AG04449 (cell line): ENCODE measurements at places on chromosomes 2 and 18.

DNA sequence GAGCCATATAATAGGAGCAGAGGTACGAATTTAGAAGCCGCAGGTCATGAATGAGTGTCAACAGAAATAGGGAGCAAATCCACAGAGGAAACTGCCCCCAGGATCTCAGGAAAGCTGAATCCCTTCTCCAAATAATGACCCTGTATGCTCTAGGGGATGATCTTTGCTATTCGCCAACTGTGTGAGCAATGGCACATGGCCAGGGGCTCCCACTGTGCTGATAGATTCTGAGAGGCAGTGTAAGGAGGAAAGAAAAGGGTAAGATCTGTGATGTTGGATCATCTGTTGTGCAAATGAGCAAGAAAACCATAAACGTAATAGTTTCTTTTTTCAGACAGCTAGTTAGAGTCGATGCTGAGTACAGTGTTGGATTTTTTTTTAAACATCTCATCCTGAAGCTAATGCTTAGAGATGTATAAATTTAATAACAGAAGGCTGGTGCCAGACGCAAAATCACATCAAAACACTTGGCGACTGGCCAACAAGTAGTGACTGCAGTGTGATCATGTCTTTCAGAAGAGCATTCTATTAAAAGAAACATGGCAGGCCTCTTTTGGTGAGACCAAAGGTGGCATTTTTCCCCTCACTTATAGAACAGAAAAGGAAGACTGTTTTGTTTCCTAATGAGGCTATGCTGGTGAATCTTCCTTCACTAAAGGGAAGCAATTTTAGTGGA is 77.4 kb downstream of the ABCA12 start:
- no peak for DNase-seq

DNA sequence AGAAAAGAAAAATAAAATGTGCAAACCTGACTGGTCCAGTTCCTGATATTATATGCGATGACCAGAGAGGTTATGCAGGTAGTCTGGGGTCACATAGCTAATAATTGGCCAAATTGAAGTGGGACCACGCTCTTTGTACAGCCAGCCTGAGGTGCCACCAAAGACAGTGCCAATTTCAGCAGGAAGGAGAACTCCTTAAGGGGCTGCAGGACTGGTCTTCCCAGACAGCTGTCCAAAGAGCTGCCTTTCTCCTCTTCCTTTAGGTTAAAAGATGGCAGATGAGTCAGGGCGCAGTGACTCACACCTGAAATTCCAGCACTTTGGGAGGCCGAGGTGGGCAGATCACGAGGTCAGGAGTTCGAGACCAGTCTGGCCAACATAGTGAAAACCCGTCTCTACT is 95.5 kb downstream of the ACKR3 start:
- no peak for DNase-seq

GRCh38 chr2:98703738-98704137 is 27.2 kb downstream of the MGAT4A start:
- DNase-seq = no peak

DNA sequence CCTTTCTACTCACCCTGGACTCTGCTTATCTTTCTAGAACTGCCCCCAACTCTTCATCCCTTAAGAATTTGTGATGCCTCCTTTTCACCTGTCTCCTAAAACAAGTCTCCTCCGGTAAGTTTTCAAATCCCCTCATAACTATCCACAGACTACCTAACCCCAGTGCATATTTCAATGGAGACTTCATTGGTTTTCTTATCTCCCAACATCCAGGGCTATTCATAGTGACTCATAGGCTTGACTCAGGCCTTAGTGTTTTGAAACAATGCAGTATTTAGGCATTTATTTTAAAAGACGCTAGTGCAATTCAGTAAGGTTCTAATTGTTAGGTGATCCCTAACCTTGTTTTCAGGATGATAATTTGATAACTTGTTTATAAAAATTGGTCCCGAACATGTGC is 399.2 kb downstream of the CPS1 start:
- no peak for DNase-seq

- no peak for DNase-seq
Observed at GRCh38 chr2:170524828-170525565, 190.1 kb upstream of the SP5 start.

- DNase-seq = no peak
Observed at GRCh38 chr2:9780368-9781130, 62.7 kb upstream of the TAF1B start.

DNA sequence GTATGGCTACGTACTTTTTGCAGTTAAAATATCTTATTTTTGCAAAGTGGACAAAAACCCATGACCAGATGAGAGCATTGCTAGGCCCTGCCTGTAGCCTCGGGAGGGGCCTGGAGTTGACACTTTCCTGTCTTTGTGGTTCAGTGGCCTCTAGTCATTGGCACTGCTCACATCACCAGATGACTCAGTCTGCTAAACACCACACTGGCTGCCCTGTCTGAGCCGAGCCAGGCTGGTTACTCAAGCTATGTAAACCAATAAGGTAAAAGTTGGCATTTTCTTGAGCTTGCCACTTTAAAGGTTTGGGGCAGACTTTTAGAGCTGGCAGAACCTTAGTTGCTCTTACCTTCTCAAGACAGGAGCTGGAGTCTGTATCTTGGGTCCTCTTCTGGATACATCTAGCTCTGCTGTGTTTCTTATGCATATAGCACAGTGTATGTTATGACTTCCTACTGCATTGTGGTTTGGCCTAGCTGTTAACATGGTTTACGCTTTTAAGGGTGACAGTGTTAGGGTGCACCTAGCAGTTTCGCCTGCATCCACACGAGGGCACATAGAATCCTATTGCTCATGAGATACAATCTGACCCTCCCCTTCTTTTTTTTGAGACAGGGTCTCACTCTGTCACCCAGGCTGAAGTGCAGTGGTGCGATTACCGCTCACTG is 76.4 kb downstream of the AP1S3 start:
- peak; percentile 61 for DNase-seq

- DNase-seq = no peak
Observed at GRCh38 chr18:36643061-36643460, 185.7 kb downstream of the TPGS2 start.

DNA sequence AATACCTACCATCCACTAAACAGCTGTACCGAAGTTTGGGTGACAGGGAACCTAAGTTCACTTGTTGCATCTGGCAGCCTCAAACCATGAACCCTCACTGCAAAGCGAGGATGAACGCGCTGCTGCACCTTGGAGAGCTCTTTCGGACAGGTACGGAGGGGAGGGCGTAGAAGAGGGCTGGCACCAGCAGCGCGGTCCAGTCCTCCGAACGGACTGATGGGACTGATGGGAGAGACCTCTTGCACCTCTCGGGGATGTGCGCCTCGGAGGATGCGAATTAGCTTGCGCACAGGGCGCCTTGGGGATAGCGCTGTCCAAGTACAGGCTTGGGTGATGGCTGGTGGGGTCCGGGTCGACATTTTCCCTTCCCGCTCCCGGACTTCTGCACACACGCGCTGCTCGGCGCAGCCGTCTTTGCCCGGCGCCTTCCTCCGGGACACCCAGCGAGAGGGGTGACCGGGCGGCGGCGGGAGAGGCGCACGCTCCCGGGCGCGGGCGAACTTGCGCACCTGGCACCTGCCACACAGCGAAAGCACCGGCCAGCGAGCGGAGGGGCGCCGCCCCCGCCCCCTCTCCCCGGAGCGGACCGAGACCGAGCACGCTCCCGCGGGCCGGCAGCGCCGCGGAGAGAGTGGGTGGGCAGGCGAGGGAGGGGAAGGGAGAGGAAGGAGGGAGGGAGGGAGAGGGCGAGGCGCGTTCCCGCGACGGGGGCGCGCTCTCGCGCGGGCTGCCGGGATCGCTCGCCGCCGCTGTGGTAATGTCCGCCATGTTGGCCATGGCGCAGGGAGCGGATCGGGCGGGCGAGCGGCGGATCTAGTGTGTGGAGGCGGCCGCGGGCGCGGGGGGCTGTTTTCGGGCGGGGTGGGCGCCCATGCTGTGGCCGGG is at the start of gene EPC2:
TSS of gene EPC2 (plus strand) at position 754 of the 885 bp plus-strand sequence. CDS start 267 bp downstream, outside the sequence.
- DNase-seq = no peak

GRCh38 chr2:187541086-187542085 is 12.8 kb downstream of the TFPI start:
- peak; percentile 89 for DNase-seq

DNA sequence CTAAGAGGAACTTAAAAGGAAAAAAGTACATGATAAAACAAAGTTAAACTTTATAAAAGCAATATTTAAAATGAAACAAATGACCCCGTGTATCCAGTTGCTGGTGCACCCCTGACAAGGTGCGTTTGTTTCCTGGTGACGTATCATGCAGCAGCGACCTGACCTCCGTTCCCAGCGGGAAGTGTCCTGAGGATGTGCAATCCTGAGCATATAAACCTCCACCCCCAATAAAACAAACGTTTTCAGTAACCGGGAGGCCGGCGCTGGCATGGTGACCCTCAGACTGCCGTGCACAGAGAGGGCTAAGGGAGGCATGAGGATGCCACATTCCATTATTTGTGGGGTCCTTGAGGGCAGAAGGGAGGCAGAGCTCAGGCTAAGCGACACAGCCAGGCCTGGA is 14.8 kb downstream of the SLC66A2 start:
- DNase-seq = no peak

DNA sequence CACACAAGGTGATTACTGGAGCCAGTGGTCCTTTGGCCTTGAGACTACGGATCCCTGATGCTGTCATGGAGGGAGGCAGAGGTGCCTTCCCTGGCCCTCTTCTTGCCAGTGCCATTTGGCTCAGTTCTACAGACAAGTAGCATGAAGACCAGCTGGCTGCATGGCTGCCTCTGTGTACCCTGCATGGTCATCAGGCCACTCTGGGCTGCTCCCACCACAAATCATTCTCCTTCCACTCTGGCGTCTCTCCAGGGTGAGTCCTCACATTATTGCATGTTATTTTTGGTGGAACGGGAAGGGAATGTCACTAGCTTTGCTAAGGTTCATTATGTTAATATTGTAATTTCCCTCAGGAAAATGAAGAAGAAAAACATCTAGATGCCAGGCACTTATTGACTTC is 229.8 kb downstream of the VAPA start:
- no peak for DNase-seq
